ENCODE measurements at places on chromosomes 4 and X.

DNA sequence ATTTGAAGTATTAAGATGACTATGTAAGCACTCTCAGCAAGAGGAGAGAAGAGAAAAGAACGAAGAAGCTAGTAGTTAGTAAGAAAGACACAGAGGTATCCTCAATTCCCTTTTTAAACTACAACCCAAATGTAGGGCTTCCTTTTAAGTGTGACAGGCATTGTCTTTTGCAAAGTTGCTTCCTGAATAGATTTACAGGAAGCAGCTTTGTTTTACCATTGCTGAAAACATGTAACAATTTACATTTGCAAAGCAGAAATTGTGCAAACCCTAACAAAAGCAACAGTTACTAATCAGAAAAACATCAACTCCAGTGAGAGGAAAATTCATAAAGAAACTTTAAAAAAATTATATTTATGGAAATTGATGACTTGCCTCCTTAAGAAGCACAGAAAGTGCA lies 96.4 kb downstream of the FAM13A start:
- no peak for DNase-seq

GRCh38 chrX:51665981-51666380 lies 16.6 kb downstream of the CENPVL2 start:
- DNase-seq: no peak

- DNase-seq: no peak
These were observed 60.4 kb downstream of the PAGE2 start for GRCh38 chrX:55149242-55149641.

DNA sequence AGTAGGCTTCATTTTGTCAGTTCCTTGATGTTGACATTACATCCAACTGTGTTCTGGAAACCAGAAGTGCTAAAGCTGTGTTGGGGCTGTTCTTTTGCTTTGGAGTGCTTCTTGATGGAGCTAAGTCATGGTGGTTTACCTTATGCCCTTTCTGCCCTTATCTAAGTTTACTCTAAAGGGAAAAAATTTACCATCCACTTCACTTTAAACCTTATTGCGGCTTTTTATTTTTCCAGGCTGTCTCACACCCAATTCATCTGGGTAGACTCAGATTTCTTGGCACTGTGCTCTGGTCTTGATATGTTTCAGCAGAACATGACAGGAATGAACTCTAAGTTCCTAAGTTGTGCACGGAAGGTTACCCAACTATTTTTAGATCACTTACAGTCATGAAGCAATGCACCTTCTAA lies 104.7 kb upstream of the TTC29 start:
- no peak for DNase-seq

- DNase-seq: no peak
These were observed 56.0 kb downstream of the GLUD2 start for GRCh38 chrX:121103381-121103780.

GRCh38 chr4:163536091-163536490 lies 41.6 kb downstream of the TMA16 start:
- DNase-seq: no peak

All from GM12892 (cell line).